Fibroblast of lung (primary cell): ENCODE measurements at places on chromosomes 12 and 14. TPM values are rescaled to one million over a fixed set of nuclear protein-coding genes. Genes with fewer than 3 reads are reported as not detected.
A peak's percentile ranks its signal among the peaks of the same experiment; 100 is the strongest.

- DNase-seq, result no peak
Measured at GRCh38 chr12:24042651-24043050, 93.2 kb upstream of the SOX5 start.

GRCh38 chr14:93759719-93760307, 28.5 kb downstream of the PRIMA1 start:
- DNase-seq, result no peak

DNA sequence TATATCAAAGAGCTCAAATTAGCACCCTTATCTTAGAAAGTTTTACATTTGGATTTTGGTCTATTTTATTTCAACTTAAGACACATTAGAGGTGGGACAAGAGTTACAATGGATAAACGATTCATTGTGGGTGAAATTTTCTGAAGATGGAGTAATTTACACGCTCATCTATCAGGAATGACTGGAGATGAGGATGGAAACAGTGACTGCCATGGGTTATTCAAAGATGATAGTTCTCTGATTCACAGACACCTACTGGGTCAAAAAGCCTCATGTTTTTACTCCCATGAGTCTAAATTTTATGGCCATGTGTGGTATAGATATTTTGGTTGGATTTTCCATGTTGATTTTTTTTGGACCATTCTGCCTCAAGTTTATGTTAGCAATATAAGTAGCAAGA, 22.1 kb downstream of the SAMD4A start:
- no peak for DNase-seq

DNA sequence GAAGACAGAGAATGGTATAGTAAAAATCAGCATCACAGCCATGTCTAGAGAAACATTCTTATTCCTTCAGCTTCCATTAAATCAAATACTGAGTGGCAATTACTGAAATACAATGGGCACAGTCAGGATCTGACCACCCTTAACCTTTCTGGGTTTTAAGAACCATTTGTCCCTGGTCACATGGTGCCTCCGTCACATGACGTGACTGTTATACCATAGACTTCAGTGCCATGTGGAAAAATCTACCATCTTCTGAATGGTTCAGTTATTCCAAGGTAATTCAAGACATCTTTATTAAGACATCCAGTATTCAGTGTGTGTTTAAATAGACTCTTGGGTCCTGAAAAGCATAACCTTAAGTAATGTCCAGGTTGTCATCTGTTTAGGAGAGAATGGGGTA, 553.1 kb upstream of the FLRT2 start:
- no peak for DNase-seq

DNA sequence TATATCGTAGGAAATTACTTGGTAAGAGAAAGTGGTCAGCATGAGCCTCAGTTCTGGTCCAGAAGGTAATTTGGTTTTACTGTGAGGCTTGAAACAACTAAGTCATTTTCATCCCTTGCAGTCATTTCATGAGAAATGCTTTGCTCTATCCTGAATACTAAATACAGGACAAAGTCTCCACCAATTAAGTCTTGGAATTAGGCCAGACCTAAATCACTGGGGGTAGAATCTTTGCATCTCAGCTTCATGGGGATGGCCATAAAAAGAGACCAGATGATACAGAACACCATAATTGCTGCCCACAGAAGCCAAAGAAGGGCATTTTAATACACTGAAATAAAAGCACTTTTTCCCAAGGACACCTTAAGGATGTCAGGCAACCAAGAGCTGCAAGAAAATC, 277.9 kb upstream of the DCN start:
- no peak for DNase-seq

DNA sequence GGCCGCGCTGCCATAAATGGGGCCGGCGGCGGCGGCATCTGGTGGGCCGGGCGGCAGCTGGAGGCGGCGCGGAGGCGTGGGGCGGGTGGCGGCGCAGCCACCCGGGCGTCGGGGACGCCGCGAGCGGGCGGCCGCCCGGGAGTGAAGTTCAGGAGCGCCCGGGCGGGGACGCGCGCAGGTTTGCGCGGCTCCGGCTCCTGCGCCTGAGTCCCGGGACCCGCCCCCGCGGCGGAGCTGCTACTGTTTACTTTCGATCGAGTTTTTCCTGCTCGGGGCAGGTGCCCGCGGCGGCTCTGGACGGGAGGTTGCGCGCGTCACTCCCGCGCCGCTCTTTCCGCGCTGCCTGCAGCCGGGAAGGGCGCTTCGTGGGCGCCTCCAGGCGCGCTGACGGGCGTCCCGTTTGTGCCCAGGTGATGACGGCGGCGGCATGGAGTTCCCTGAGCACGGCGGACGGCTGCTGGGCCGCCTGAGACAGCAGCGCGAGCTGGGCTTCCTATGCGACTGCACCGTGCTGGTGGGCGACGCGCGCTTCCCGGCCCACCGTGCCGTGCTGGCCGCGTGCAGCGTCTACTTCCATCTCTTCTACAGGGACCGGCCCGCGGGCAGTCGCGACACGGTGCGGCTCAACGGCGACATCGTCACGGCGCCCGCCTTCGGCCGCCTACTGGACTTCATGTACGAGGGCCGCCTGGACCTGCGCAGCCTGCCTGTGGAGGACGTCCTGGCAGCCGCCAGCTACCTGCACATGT, at the start of gene ZBTB42:
Gene ZBTB42 (plus strand): TSS at position 331 of the 749 bp plus-strand sequence. CDS start 97 bp downstream, at position 428.
- DNase-seq, result peak; percentile 61

DNA sequence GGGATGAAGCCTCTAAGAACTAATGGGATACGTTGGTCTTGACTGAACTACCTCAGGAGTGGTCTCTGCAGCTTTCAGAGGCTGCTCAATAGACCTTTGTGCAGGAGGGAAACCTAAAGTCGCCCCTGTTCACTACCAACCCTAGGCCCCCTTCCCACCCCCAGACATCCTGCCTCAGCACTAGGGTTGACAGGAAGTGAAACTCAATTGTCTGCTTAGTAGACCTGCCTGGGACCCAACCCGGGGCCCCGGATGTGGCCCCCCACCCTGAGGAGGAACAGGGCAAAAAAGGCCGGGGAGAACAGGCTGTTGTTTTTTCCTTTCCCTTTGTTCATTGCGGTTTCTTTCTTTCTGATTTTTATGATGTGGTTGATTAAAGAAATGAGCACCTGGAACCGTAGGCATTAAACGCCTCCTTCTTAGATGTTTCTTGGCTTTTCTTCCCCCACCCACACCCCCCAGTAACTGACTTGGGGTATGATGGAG, 1.6 kb upstream of the DGKA start:
- DNase-seq, result no peak

KRT72 gene
- total RNA-seq, result not detected in 2 replicates

DNA sequence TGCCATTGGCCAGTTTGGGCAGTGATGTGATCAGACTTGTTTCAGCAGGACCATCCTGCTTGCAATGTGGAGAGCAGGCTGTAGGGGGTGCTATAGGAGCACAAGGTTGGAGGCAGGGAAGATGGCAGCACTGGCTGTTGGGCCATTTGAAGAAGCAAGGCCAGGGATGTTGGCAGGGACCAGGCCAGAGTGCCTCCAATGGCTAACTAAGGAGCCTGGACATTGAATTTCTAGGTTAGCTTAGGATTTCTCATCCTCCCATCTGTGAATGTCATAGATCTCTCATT, 23.5 kb downstream of the FGF23 start:
- DNase-seq, result peak; percentile 21

- DNase-seq, result peak; percentile 24
Measured at GRCh38 chr12:12723681-12724420, 6.7 kb downstream of the CDKN1B start.

GRCh38 chr12:57909611-57910010, 31.8 kb upstream of the ATP23 start:
- DNase-seq, result no peak

SERPINA10 gene
- not detected in 2 replicates for total RNA-seq

DNA sequence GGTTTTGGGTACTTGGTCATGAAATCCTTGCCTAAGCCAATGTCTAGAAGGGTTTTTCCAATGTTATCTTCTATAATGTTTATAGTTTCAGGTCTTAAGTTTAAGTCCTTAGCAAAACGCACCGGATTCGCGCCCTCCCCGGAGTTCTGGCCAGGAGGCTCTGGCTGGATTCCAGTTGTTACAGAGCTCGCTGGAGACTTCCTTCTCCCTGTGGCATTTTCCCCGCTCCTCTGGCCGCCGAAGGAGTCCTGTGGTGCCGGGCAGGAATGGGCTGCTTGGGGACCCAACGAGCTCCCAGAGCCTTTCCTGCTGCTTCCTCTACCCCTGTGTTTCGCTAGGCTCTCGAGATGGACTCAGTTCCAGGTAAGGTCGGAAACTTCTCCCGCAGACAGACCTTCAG, 335.9 kb downstream of the AEBP2 start:
- no peak for DNase-seq

ARMH4 gene
- total RNA-seq, result 3.6 and 6.3 TPM in 2 replicates

CDKL1 gene
- 14.1 and 22.8 TPM in 2 replicates for total RNA-seq
